ENCODE measurements at places on chromosomes 6 and 20. TPM values are rescaled to one million over a fixed set of nuclear protein-coding genes. Genes with fewer than 3 reads are reported as not detected.

DNA sequence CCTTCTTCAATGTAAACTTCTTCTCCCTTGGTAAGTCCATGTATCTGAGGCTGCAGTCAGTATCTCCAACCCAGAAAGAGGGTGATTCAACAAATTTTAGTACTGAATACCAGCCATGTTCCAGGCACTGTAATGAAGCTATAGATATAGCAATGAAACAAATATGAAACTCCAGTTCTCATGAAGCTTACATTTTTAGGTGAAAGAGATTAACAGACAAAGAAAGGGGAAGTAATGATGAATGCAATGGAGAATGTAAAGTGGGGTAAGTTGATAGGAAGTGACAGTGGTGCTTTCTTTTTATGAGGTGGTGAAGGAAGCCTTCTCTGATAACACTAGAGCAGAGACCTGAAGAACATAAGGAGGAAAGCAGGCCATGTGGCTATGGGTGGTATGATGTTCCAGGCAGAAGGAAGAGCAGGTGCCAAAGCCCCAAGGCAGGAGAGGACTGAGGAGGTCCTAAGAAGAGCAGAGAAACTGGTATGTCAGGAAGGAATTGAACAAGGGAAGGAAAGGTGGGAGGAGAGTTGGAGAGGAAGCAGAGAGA lies 143.6 kb downstream of the TFAP2B start:
- DNase-seq: no peak

Gene ZNF451
- total RNA-seq: 68.9 TPM

DNA sequence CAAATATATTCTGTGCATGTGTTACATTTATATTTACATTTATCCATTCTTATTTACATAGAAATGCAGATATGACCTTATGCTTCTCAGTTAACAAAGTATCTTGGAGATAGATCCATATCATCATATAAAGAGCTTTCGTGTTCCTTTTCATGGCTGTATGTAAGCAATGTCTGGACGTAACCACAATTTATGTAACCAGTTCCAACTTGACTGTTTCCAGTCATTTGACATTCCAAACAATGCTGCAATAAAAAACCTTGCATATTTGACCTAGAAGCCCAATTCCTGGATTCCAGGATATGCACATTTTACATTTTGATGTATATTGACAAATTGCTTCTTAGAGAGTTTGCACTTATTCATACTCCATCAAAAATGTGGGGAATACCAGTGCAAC lies 113.7 kb upstream of the F13A1 start:
- no peak for DNase-seq

GRCh38 chr6:165621940-165622339 lies 41.1 kb downstream of the PDE10A start:
- no peak for DNase-seq

- DNase-seq: no peak
Measured at GRCh38 chr6:158191761-158192160, 23.6 kb downstream of the GTF2H5 start.

GRCh38 chr6:100101644-100102043 lies 107.6 kb upstream of the MCHR2 start:
- DNase-seq: no peak

Gene TRMT6
- 11.6 TPM for total RNA-seq

Gene GNAS-AS1
- total RNA-seq: not detected

Gene FLRT3
- 26.9 TPM for total RNA-seq

GRCh38 chr20:431012-431904 lies 23.2 kb downstream of the RBCK1 start:
- DNase-seq: peak; percentile 85
